ENCODE measurements at places on chromosomes 2 and 18.

GRCh38 chr2:113341191-113341869, 62.6 kb upstream of the PAX8 start:
- DNase-seq: no peak

DNA sequence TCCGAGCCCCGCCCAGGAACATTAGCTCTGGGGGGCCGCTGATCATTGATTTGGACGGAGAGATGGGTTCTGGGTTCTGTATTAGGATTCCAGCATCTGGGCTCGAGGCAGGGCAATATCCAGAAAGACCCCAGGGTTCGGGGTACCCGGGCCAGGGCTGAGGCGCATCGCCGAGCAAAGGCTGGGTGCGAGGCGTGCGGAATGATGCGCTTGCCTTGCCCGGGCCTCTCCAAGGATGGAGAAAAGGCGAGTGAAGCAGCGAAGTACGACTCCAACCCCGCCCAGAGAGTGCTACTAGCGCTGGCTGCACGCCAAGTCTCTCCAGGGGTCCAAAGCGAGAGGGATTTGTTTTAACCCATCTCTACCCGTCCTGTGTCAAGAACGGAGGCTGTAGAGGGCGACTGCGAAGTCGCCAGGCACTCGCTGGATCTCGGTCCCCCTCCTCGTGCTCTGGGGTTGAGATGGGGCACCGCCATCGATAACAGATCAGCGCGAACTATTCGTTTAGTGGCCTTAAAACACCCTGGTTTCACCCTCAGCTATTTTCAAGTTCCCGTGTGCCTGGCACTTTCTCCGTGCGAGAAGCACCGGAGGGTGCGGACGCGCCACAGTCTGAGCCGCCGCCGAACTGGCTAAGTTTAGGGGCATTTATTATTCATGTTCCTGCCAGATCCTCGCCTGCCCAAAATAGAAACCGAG, 1.9 kb downstream of the ADCYAP1 start:
- no peak for DNase-seq

- no peak for DNase-seq
Observed at GRCh38 chr2:105129722-105130232, 91.9 kb downstream of the MRPS9 start.

DNA sequence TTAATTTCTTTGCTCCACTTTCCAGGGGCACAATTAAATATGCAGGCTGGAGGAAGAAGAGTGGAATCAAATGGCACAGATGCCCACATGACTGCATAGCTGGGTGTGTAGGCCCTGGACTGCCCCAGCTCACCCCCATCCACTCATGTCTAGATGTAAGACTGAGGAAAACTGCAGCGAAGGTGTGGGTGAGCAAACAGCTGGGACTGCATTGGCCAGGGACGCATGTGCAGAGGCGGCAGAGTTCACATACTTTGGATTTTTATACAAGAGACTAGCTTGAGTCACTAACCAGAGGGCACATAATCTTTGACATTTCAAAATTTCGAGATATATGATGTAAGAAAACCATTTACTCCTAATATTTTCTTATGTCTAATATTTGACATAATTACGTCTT, 60.1 kb downstream of the SPIRE1 start:
- no peak for DNase-seq

DNA sequence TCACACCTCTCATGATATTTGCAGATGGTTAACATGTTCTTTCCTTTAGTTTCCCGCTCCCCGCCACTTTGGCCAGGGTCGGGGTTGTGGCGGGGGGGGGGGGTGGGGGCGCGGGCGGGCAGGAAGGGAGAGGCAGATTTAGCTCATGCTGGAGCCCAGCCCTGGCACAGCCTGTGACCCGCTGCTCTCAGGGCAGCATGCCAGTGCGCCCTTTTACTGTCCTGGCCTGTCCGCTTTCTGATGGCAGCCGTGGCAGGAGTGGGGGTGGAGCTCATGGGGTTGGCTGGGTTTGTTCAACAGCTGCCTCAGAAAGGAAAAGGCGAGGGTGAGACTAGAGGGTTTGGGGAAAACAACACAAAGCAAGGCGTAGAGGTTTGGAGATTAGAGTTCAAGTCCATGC, 56.1 kb downstream of the TNP1 start:
- DNase-seq: no peak

DNA sequence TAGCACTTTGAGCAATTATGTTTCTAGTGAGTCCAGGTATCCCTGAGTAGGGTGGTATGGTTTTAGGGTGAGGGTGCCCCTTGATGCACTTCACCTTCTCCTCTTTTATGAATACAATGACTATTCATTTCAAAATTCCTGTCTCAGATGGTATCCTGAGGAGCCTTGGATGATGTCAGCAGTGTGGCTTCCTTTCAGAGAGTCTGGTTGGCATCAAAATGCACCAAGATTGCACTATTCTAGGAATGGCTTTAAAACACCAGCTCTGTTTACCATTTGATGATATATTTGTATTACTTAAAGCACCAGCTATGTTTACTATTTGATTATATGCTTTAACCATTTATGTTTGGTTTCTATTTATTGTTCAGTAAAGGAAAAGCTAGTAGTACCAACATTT, 141.0 kb downstream of the FMNL2 start:
- DNase-seq: no peak

- no peak for DNase-seq
Observed at GRCh38 chr2:227383686-227384085, 4.1 kb downstream of the SCYGR1 start.

GRCh38 chr18:23578891-23579653, 7.2 kb downstream of the NPC1 start:
- no peak for DNase-seq

DNA sequence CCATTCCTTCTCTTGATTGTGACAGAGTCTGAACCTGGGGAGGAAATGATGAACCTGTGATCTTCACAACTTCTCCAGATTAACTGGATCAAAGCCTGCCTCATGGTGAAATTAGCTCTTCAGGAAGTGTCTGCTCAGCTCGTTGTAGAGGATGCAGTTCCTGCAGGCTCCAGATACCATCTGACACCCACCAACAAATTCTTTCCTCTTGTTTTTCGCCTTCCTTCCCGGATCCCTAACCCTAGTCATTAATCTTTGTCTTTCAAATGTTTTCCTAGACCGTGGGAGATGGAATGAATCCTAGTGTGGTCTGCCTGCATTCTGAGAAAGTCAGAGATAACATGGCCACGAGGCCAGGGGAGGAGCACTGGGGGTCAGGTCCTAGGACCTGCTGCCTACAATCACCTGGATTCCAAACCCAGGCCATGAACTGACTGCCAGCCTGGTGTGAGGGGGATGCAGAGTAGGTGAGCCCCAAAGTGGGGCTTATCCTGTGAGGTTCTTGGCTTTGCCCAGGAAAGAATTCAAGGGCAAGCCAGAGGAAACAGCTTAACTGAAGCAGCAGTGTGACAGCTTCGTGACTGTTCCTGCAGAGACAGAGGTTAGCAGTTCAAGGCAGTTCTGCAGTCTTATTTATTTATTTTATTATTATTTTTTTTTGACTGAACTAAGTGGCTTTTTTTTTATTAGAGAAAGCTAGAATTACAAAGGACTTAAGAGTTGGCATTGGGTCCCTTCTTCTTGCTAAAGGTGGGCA, 67.8 kb downstream of the DIPK1C start:
- DNase-seq: no peak

GRCh38 chr2:65737452-65738011, 305.1 kb upstream of the SPRED2 start:
- no peak for DNase-seq

DNA sequence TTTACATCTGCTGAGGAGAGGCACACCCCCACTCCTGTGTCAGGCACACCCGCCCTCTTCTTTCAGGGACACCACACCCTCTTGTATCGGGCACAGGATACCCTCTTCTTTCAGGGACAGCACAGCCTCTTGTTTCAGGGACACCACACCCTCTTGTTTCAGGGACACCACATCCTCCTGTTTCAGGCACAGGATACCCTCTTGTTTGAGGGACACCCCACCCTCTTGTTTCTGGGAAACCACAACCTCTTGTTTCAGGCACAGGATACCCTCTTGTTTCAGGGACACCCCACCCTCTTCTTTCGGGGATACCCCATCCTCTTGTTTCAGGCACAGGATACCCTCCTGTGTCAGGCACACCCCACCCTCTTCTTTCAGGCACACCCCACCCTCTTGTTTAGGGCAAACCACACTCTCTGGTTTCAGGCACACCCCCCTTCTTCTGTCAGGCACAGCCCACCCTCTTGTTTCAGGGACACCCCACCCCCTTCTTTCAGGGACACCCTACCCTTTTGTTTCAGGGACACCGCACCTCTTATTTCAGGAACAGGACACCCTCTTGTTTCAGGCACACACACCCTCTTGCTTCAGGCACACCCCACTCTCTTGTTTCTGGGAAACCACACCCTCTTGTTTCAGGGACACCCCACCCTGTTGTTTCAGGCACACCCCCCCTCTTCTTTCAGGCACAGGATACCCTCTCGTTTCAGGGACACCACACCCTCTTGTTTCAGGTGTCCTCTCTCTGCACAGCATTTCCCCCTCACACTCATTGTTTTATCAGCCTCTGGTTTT, 96.2 kb downstream of the TPO start:
- no peak for DNase-seq

GRCh38 chr2:220999356-220999755, 572.7 kb downstream of the EPHA4 start:
- DNase-seq: no peak

DNA sequence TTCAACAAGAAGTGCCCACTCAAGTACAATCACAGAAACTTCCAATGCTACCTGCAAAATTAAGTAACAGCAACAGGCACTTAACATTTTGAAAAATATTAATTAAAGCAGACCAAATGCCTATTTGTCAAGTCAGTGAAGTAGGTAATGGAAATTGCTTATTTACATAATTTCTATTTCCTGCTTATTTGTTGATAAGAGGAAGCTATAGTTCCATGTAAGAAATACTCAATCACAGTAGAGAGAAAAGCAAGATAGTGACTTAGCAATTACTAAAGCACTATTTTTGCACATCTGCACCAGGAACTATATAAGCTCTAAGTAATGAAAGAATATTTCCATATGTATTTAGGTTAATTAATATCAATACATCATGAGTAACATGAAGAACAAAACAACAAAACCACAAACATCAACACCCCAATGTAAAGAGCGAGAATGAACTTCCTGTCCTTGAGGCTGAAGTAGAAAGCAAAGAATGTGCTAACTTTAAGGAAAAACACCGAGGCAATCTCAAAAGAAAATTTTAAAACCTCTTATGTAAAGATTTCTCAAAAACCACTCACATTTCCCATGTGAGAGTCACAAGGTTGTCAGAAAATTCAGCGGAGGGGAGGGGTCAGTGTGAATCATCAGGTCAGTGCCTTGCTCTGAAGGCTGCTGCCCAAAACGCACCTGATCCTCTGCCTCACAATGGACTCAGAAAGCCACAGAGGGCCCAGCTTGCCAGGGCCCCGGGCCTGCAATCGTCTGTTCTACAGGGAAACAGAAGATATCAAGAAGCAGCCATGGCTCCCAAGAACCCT, 12.5 kb downstream of the NPC1 start:
- no peak for DNase-seq

DNA sequence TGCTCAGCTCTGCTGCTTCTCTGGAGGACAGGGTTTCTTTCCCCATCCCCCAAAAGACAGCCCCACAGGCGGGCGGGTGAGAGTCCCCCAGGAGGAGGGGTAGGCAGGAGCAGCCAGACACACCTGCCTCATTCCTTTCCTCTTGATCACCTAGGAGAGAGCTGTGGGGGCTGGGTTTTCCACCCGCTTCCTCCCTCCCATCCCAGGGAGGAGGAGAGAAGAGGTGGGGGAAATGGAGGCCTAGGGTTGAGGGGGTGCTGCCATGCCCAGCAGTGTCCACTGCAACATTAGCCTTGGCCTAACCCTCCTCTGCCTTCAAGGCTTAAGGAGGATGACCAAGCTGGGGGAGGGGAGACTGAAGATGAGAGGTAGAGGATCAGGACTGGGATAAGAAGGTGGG, 14.7 kb downstream of the WNT10A start:
- DNase-seq: no peak

- DNase-seq: no peak
Observed at GRCh38 chr18:61034580-61034979, 298.6 kb upstream of the CDH20 start.

DNA sequence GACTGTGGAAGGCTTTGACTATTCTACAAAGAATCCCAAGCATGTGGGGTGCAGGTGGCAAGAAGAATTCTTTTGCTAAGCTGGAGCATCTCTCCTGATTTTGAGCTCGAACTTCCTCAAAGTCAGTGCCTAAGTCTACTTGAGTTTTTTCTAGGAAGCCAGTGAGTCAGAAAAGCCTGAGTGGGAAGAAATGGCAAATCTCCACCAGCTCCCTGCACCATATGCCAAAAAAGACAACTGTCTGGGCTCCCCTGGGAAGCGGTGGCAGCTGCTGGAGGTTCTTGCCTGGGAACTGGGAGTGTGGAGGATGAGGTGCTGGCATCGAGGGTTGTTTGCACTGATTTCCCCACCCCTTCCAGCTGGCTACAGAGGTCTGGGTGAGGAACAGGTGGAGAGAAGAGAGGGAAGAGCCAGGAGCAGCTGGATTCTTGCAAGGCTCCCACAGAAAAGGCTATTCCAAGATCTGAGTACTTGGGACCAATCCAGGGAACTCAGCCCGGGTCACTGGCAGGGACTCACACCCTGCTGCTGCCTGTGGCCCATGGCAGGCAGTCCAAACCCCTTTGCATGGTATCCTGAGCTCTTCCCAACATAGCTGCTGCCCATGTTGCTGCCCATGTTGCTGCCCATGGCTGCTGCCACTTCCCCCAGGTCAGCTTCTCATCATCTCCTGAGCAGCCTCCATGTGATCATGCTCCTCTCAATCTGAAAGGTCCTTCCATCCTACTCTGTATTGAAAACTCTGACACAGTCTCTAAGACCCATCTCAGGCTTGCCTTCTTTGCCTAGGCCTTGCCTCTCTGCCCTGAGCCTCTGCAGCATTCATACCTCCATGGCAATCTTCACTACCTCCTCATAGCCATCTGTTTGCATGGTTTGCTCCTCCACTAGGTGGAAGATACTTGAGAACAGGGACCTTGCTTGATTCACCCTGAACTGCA, 128.3 kb upstream of the SPATS2L start:
- no peak for DNase-seq

GRCh38 chr18:48468151-48468550, 59.0 kb upstream of the ZBTB7C start:
- no peak for DNase-seq

DNA sequence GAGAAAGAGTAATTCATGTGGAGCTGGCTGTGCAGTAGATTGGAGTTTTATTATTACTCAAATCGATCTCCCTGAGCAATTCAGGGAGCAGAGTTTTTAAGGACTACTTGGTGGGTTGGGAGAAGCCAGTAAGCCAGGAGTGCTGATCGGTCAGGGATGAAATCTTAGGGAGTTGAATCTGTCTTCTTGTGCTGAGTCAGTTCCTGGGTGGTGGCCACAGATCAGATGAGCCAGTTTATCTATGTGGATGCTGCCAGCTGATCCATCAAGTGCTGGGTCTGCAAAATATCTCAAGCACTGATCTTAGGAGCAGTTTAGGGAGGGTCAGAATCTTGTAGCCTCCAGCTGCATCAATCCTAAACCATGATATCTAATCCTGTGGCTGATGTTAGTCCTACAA, 17.0 kb upstream of the UGT1A8 start:
- DNase-seq: no peak

- DNase-seq: no peak
Observed at GRCh38 chr2:11984316-11985158, 238.1 kb downstream of the LPIN1 start.

GRCh38 chr2:10330700-10331026, 28.0 kb downstream of the HPCAL1 start:
- no peak for DNase-seq

GRCh38 chr18:7980136-7980535, 413.0 kb downstream of the PTPRM start:
- peak; percentile 3 for DNase-seq

- no peak for DNase-seq
Observed at GRCh38 chr2:122001441-122001874, 246.0 kb downstream of the TSN start.
